ENCODE measurements at places on chromosomes 6 and 20. TPM values are rescaled to one million over a fixed set of nuclear protein-coding genes. Genes with fewer than 3 reads are reported as not detected.

The DNAH8 gene
- not detected for total RNA-seq

DNA sequence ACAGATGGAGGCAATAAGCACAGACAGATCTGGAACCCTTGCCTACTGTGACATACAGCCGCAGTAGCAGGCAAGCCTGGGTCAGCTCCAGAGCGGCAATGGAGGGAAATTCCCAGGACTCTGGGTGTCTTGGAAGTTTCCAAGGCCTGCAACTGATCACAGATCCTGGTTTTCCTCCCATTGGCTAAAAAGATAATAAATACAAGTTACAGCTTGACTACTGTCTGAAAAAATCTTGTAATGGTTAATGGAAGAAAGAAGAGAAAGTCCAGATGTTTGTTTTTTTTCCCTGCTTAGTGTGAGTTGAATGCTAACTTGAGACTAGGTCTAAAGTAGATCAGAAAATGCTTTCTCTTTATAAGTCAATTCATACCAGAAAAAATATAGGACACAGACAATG, 307.6 kb downstream of the ALDH8A1 start:
- no peak for DNase-seq
- no peaks in the 10 kb centered on the region for H3K27me3 ChIP-seq
- H3K27ac ChIP-seq, result no peak overlapping the region
- H3K4me1 ChIP-seq, result peaks cover 12% of the 10 kb centered on the region
- no peak overlapping the region for H3K4me3 ChIP-seq

The SLC22A7 gene
- total RNA-seq, result not detected

DNA sequence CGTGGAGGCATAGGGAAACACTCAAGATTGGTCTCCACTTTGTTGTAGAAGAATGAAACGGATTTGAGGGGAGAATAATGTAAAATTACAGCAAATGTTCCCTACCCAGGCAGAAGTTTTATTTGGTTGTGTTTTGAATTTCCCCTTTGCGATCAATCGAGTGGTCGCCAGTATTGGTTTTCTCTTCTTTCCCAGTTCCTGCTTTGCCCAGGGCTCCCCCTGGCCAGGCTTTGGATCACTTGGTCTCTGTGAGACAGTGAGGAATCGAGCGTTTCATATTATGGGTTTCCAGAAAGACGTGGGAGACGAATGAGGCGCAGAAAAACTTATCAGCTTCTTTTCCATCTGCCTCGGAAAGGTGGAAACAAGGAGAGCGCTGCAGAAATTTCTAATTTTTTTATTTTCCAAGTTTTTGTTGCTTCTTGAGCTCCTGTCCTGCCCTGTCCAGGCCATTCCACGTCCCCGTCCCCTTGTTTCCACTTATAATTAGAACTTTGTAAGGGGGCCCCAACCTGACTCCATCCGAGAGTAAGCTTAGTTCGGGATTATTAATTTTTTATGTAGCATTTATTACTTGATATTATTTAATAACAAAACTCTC, 7.5 kb upstream of the TBX18 start:
- H3K4me3 ChIP-seq, result no peak overlapping the region
- no peaks in the 10 kb centered on the region for H3K36me3 ChIP-seq
- peaks cover 29% of the 10 kb centered on the region for H3K4me1 ChIP-seq
- no peak for DNase-seq
- no peak overlapping the region for H3K27ac ChIP-seq
- peaks cover 100% of the 10 kb centered on the region for H3K27me3 ChIP-seq

DNA sequence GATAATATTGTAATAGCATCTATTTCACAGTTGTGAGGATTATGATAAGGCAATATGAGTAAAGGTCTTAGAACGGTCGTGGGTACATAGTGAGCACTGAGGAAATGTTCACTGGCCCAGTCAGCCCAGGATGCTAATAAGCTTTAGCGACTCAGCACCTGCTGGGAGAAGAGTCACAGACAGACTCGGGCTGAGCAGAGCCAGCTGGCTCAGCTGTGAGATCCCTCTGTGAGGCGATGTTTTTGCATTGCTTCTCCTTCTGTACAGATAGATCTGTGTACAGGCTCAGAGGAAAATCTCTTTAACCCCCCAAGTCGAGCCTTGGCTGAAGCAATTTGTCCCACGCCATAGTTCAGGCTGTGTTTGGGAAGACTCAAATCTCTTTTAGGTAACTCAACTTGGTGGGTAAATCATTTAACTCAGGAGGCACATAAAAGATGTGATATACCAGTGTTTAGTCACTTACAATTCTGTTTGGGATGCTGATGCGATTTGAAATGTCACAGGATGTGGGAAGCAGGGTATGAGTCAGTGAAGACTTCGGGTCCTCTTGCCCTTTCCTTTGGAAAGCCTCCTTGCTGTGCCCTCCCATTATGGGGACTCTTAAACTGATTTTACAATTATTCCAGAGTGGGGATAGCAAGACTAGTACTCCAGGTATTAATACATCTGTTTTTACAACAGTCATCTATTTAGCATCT, 53.1 kb downstream of the PHACTR1 start:
- H3K27ac ChIP-seq, result no peak overlapping the region
- H3K4me1 ChIP-seq, result no peaks in the 10 kb centered on the region

- H3K4me3 ChIP-seq, result no peak overlapping the region
- no peaks in the 10 kb centered on the region for H3K27me3 ChIP-seq
- no peak for DNase-seq
- H3K4me1 ChIP-seq, result no peaks in the 10 kb centered on the region
Observed at GRCh38 chr6:129753422-129753821, 43.4 kb upstream of the ARHGAP18 start.

GRCh38 chr6:45965792-45966191, 49.9 kb downstream of the CLIC5 start:
- DNase-seq, result no peak
- no peaks in the 10 kb centered on the region for H3K36me3 ChIP-seq
- no peaks in the 10 kb centered on the region for H3K4me1 ChIP-seq
- H3K27ac ChIP-seq, result no peak overlapping the region
- no peaks in the 10 kb centered on the region for H3K27me3 ChIP-seq

The MLN gene
- not detected for total RNA-seq

DNA sequence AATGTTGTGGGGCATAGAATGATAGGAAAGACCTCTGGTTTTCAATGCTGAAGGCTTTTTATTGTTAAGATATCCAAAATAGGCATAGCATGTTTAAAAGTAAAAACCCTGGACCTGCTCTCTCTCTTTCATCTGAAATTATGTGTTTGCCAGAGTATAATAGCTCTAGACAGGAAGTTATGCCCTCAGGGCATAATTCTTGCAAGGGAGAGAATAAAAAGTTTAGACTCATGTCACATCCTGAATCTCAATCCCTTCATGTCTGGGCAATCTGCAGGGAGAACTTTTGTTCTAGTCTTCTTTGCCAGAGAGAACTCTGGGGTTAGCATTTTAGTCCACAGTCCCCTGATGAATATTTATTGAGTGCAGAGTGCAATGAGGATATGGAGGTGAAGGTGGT, 297.3 kb upstream of the FLRT3 start:
- no peak overlapping the region for H3K27ac ChIP-seq
- no peaks in the 10 kb centered on the region for H3K27me3 ChIP-seq
- no peaks in the 10 kb centered on the region for H3K36me3 ChIP-seq
- no peak overlapping the region for H3K4me3 ChIP-seq
- H3K4me1 ChIP-seq, result no peaks in the 10 kb centered on the region
- no peak for DNase-seq

DNA sequence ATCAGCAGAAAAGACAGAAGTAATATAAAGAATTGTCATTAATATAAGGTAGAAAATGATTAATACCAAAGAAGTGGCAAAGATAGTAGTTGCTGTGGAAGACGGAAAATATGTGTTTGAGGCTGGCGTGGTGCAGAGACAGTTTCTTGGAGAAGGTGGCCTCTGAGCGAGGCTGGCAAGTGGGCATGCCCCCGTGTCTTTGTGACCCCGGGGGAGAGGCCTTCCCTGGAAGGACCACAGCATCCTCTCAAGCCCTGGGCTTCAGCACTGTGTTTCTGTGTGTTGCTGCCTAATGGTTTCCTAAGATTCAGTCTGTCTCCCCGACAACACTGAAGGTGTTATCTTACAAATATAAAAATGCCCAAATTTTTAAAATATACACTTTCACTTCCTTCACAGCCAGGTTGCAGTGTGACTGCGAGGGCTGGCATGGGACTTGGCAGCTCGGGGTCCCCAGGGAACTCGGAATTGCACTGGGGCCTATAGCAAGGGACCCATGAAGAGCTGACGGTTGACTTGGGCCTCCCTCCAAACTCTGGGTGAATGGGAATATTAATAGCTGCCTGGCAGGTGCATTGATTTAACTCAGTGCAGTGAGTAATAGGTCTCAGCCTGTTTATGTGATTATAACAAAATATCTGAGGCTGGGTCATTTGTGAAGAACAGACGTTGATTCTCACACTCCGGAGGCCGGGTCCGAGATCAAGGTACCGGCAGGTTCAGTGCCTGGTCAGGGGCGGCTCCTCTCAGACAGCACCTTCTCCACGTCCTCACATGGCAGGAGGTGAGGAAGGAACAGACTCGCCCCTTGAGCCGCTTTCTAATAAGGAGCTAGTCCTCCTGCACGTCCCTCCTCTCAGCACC, 47.4 kb upstream of the AFDN start:
- no peaks in the 10 kb centered on the region for H3K36me3 ChIP-seq
- H3K4me3 ChIP-seq, result no peak overlapping the region
- no peaks in the 10 kb centered on the region for H3K27me3 ChIP-seq

DNA sequence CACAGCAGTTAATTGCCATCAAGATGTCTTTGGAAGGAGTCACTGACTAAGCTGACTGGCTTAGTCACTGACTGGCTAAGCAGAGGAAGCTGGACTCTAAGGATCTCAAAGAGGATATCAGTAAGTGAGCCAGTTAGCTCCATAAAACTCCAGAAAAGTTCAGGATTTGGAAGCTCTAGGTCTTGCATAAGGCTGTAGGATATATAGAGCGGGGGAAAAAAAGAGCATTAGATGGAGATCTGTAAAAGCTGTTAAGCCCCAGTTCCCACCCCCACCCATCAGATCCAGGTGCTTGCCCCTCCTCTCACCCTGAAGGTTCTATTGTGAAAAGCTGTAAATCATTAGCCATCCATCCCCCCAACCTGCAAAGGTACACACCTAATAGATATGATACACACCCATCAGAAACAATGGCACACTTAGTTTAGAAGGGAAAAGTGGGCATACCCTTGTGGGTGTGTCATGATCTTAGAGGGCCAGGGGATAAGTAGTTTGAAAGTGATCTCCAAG, 32.2 kb downstream of the CARMIL1 start:
- no peak for DNase-seq
- H3K27ac ChIP-seq, result no peak overlapping the region
- no peaks in the 10 kb centered on the region for H3K36me3 ChIP-seq
- no peaks in the 10 kb centered on the region for H3K27me3 ChIP-seq
- H3K4me1 ChIP-seq, result peaks cover 52% of the 10 kb centered on the region

The TRIM15 gene
- total RNA-seq, result 1.0 TPM

DNA sequence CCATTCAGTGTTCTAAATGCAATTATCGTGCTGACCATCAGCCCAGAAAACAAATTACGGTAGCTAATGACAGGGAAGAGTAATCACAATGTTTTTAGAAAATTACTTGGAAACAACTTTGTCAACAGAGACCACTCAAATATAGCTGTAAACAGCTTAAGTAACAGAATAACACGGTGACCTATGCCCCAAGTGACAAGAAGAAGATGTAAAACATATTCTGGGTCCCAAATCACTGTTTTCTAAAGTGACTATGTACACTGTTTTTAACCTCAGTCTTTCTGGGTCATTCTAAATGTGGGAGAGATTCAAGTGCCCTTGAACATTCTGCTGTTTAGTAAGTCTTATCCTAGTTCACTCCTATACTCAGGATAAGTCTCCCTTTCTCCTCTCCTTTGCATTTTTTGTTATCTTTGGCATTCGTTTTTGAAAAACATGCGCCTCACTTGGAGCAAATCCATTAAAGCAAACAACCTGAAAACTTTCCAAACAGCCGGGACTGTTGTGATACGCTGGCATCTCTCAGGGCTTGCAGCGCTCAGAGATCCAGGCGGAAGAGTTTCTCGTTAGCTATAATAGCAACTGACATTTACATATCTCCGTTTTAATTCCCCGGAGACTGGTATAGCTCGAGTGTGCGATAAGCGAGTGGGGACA, 114.5 kb upstream of the SOX4 start:
- no peak for DNase-seq
- H3K27me3 ChIP-seq, result no peaks in the 10 kb centered on the region
- no peaks in the 10 kb centered on the region for H3K36me3 ChIP-seq

DNA sequence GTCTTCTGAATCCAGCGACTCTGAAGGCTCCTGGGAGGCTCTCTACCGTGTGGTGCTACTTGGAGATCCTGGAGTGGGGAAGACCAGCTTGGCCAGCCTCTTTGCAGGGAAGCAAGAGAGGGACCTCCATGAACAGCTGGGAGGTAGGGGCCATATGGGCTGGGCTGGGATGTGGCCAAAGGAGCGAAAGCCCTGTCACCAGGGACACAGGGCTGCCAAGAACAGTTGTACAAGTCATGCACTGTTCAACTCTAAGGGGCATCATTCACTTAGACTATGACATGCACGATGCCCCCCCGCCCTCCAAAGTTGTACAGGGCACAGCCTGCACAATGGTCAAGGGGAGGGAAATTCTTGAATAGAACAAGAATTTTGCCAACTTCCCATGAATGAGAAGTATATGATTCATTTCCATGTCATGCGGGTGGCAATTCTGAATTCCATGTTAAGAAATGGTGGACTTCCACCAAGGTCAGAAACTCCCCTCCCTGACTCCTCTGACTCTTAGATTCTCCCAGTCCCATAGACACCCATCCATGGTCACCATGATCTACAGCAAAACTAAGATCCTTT, 1.6 kb downstream of the REM1 start:
- H3K27ac ChIP-seq, result no peak overlapping the region
- H3K36me3 ChIP-seq, result no peaks in the 10 kb centered on the region
- peaks cover 12% of the 10 kb centered on the region for H3K4me1 ChIP-seq
- peak overlapping the region; percentile 76 for H3K4me3 ChIP-seq
